T-helper 9 cell (primary cell): ENCODE measurements at places on chromosomes 3 and 15.

GRCh38 chr15:61681676-61682075 lies 378.6 kb downstream of the VPS13C start:
- DNase-seq: no peak

- DNase-seq: no peak
Measured at GRCh38 chr3:46884427-46884826, 6.9 kb downstream of the PTH1R start.

DNA sequence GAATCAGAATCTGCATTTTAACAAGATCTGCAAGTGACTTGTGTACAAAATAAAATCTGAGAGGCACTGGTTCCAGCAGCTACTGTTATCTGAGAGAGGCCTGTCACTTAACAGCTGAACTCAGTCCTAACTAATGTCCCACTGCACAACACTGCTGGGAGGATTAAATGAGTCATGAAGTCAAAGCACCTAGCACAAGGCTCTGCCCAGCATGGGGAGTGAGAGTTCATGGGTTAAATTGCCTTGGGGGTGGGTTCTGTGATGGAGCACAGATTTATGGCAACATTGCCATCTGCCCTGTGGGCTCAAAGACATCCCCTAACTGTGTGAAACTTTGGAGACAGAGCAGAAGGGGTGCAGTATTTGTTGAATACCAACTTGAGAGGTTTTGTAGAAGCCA lies 250.9 kb downstream of the PLCL2 start:
- no peak for DNase-seq

DNA sequence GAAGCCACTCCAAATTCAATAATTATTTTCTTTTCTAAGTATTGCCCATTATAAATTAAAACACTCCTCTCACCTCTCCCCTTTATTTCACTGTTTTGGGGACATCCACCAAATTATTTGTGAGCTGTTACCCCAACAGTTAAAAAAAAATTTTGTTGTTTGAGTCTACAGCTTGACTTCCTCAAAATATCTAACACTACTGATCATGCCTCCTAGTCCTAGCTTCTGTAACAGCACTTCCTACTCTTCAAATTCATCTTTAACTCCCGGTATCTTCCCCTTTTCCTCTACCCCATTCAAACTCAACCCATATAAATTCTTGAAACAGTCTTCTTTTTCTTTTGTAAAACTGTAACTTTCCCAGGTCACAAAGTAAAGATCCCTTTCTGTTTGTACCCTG lies 15.9 kb downstream of the PARL start:
- DNase-seq: no peak

DNA sequence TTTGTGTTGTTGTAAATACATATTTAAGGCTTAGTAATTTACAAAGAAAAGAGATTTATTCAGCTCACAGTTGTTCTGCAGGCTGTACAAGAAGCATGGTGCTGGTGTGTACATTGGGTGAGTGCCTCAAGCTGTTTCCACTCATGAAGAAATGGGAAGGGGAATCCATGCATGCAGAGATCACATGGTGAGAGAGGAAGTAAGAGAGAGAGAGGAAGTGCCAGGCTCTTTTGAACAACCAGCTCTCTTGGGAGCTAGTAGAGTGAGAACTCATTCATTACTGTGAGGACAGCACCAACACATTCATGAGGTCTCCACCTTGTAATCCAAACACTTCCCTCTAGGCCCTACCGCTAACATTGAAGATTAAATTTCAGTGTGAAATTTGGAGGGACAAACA lies 909.2 kb downstream of the NSUN3 start:
- DNase-seq: no peak

- DNase-seq: no peak
Measured at GRCh38 chr15:87213626-87214025, 1042.9 kb downstream of the NTRK3 start.

- DNase-seq: no peak
Measured at GRCh38 chr3:12438318-12438717, 46.0 kb upstream of the TSEN2 start.

DNA sequence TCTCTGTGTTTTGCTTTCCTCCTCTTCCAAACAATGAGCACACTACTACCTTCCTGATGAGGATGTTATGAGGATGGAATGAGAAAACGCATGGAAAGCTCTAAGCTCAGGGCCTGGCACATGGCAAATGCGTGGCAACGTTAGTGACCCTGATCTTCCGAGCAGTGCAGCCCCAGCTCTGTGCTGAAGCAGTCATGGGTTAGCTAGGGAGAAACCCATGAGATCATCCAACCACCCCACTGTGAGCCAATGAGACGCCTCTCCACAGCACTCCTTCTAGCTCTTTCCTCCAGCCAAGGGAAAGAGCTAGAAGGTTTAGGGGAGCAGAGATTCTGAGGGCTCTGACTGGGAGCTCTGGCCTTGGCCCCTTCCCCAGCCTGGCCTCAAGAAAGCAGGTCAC lies 4.5 kb downstream of the CPN2 start:
- no peak for DNase-seq

GRCh38 chr15:32659340-32660155 lies 18.0 kb downstream of the SCG5 start:
- no peak for DNase-seq

DNA sequence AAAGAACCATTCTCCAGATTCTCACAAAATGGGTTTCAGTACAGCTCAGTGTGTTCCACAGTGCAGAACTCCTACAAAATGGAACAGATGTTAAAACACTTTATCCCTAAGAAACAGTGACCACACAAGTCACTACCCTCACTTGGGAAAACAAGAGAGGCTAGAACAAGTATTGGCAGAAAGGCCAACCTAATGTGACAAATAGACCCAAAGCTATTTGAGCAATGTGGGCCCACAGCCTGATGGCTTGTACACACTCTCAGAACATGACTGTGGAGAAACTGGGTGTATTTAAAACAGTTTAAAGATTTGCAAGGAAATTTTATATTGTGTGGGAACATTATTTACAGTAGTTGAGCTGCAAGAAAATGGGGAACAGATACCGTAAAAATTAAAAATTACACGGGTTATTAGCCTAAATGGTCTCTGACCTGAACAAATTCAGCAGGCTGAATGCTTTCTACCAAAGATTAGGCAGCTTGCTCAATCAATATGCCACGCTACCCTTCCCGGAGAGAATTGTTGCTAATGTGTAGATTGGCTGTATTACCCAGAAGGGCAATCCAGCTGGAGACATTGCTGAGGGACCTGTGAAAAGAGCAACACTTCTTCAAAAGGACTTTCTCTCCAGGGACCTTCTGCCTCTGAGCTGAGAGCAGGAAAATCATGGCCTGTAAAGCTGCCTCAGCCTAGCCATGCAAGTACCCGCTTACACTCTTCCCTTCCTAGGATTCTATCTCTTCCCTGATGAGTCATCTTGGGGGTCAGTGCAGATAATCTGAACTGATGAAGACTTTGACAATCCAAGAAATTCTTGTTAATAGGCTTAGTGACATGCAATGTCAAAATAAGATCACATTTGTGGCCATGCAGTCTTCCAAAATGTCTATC lies 97.1 kb downstream of the STRIT1 start:
- no peak for DNase-seq

- DNase-seq: no peak
Measured at GRCh38 chr3:65408531-65409175, 630.1 kb downstream of the MAGI1 start.

- DNase-seq: no peak
Measured at GRCh38 chr3:33159981-33160380, 46.2 kb downstream of the CRTAP start.

- DNase-seq: no peak
Measured at GRCh38 chr15:98884894-98885293, 122.7 kb downstream of the PGPEP1L start.

- DNase-seq: no peak
Measured at GRCh38 chr3:26099692-26100091, 309.8 kb downstream of the OXSM start.

DNA sequence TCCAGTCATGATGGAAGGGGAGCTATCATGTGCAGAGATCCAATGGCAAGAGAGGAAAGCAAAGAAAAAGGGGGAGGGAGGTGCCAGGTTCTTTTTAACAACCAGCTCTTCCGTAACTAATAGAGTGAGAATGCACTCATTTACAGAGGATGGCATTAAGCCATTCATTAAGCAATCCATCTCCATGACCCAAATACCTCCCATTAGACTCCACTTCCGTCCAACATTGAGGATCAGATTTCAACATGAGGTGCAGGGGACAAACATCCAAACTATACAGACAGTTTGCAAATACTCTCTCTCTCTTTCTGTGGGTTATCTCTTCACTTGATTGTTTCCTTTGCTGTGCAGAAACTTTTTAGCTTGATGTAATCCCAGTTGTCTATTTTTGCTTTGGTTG lies 21.2 kb downstream of the ZDHHC23 start:
- no peak for DNase-seq

DNA sequence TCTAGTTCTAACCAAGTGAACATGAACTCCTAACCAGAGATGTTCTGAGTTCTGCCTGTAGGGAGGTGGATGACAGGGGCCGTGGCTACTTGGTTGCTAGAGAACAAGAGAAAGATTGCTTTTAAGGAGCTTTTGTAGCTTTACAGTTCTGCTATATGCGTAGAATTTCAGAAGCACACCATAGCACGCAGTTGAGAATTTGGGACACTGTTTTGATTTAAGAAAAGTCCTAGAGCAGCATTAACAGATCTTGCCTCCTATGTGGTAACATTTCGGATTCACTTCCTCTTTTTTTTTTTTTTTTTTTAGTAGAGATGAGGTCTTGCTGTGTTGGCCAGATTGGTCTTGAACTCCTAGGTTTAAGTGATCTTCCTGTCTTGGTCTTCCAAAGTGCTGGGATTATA lies 181.7 kb downstream of the TCF12 start:
- no peak for DNase-seq

GRCh38 chr3:127455541-127456450 lies 134.7 kb downstream of the TPRA1 start:
- peak; percentile 16 for DNase-seq

DNA sequence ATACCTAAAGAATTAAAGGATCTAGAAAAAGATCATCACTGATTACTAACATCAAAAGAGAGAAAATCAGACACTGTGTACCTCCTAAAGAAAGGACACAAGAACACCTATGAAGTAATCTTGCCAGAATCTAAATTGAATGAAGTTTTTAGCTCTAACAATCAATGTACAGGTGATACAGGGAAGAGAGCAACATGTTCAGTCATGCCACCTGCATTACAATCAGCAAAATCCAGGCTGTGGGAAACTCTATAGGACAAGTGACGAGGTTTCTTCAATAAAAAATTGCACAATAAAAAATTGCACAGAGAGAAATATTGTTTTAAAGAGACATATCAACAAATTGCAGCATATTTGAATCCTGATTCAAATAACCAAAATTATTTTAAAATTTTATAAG lies 93.3 kb downstream of the SEMA5B start:
- DNase-seq: no peak

- no peak for DNase-seq
Measured at GRCh38 chr3:114218006-114218405, 19.4 kb downstream of the ZNF80 start.

- DNase-seq: no peak
Measured at GRCh38 chr3:185270956-185271332, 17.1 kb upstream of the EHHADH start.

GRCh38 chr3:111690242-111690641 lies 95.1 kb upstream of the ZBED2 start:
- DNase-seq: no peak

- no peak for DNase-seq
Measured at GRCh38 chr15:71651750-71652186, 158.6 kb upstream of the NR2E3 start.

DNA sequence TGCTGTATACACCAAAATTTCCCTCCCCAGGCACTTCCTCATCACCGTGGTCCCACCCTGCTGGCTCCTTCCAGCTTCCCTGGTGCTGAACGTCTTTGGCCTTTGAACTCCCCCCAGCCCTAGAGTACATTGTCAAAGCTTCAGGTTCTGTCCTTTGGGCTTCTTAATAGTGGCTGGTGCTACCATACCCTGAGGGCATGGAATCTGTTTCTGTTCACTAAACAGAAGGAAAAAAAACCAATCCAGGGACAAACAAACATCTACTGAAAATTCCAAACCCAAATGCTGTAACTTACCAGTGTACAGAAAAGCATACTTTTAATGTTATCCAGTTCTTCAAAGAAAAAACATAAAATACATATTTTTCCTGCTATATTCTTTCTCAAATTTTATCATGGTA lies 148.7 kb downstream of the MYLK start:
- DNase-seq: no peak

DNA sequence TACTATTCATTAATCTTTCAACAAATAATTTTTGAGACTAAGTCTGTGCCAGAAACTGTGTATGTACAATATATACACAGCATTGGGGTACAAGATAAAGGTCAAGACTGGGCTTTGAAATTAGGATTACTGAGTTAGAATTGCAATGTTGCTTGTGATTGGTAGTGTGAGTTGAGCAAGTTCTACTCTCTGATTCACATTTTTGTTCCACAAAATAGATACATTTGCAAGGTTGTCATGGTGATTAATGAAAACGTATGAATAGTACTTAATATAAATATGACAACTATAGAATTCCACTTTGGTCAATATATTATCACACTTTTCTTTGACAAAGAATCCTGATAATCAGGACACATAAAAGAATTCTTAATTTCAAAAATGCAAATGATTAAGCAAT lies 314.6 kb downstream of the GBE1 start:
- DNase-seq: no peak

- DNase-seq: no peak
Measured at GRCh38 chr3:29694783-29695182, 413.9 kb downstream of the RBMS3 start.

DNA sequence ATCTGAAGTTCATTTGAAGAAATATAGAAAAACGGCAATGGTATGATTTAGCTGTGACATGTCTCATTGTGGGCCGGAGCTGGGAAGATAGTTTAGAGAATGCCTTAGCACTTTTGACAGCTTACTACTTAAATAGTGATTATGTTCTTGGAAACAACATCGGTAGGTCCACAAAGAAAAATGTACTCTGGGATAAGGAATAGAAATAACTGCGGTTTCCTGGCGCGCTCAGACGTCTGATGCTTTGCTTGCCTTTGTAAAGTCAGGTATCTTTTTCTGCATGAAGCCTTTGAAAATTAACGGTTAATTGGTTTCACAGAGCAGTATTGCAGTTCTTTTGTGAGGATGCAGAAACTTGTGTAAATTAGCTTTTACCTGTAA lies 1.4 kb downstream of the USP3 start:
- DNase-seq: no peak

GRCh38 chr15:39320886-39321285 lies 260.0 kb upstream of the THBS1 start:
- no peak for DNase-seq

DNA sequence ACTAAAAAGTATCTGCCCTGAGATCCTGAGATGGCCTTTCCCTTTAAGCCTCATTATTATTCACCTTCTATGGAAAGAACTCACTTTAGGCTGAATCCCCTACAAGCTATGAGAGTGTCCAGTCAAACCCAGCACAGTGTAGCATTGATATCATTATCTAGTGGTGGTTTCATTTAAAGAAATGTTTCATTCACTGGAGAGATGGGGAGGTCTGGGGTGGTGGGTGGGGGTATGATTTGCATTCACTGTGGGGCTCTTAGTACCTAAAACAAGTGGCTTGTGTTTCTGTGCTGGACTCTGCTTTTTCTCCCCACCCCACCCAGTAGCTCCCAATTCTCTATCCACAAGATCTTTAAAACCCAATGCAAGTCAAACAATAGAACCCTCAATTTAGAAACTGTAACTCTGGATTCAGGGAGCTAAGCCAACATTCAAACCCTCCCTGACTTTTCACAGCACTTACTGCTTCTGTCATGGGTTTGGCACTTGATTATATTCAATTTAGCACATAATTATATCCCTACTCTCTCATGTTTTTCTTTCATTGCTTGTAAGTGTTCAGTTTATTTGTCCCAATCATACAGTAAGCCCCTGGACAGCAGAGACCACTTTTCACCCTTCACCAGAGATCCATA lies 310.5 kb upstream of the THBS1 start:
- DNase-seq: no peak
